SK-N-SH treated with all-trans-retinoic acid at 6 μM for 48 hours (cell line): ENCODE measurements at places on chromosomes 2 and 18.
A peak's percentile ranks its signal among the peaks of the same experiment; 100 is the strongest.

DNA sequence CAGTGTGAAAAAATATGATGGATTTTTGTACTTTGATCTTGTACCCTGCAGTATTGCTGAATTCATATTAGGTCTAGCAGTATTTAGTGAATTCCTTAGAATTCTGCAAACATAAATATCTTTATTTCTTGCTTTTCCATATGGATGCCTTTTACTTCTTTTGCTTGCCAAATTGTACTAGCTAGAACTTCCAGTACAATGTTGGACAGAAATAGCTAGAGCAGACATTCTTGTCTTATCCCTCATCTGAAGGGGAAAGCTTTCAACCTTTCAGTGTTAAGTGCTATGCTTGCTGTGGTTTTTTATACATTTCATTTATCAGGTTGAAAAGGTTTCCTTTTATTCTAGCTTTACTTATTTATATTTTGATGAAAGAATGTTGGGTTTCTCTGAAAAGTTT, 1321.9 kb upstream of the CHAC2 start:
- ATAC-seq = no peak

DNA sequence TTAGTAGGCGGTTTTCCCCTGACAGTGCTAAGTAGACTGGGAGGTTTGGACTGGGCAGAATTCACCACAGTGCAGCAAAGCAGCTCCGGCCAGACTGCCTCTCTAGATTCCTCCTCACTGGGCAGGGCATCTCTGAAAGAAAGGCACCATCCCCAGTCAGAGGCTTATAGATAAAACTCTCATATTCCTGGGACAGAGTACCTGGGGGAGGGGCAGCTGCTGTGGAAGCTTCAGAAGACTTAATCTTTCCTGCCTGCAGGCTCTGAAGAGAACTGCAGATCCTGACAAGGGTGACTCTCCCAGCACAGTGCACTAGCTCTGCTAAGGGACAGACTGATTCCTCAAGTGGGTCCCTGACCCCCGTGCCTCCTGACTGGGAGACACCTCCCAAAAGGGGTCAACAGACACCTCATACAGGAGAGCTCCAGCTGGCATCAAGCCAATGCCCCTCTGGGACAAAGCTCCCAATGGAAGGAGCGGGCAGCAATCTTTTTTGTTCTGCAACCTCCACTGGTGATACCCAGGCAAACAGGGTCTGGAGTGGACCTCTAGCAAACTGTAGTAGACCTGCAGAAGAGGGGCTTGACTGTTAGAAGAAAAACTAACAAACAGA, 266.8 kb upstream of the CRIM1 start:
- ATAC-seq = no peak

DNA sequence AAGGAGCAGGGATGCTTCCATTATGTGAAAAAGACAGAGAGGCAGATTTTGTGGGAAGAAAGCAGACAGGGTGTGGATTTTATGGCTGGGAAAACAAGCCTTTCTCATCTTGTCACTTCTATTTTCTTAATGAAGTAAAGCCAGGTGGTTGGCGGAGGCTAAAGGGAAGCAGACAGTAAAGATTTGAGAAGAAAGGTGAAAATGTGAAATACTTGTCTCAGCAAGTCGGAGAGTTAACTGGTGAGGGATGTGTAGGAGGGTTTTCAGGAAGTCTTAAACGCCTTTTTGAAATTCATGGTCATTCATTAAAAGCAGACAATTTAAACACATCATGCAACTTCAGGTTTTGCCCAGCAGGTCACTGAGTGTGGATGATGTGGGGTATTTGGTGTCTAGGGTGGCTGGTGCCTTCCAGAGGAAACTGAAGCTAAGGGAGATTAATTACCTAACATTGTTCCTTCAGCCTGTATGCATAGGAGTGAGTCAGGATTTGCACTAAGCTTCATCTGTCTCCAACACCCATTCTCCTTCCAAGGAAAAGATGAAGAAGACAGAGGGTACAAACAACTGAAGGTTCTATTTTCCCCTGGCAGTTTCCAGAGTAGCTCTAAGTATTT, 20.7 kb downstream of the SLC14A2 start:
- no peak for ATAC-seq

- no peak for ATAC-seq
Observed at GRCh38 chr2:62604336-62604735, 98.3 kb upstream of the TMEM17 start.

- peak; percentile 46; the same call in 2 of the 3 replicates for ATAC-seq
Observed at GRCh38 chr18:32126538-32126937, 34.9 kb downstream of the RNF138 start.

DNA sequence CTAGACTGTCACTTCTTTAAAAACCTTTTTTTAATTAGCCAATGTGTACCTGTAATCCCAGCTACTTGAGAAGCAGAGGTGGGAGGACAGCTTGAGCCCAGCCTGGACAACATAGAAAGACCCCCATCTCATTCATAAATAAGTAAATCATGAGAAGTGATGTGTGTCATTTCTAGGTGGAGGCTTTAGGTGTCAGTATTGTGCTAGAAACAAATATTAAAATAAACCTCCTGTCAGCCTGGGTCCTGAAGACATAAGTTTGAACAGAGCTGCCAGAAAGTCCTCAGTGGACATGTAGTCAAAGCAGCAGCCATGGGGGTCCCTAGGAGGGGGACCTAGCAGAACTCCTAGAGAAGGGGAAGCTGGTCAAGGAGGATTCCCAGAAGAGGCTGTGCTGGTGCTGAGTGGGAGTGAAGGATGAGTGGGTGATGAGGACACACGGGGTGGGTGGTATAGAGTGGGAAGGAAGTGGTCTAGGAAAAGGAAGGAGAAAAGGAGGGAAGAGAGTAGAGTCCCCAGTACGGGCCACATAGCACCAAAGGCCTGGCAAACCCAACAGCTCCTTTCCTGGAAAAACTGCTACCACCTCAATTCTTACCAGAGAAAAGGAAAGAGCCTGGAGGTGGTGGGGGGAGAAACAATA, 316.6 kb upstream of the NCKAP5 start:
- ATAC-seq = no peak

- no peak for ATAC-seq
Observed at GRCh38 chr2:104050656-104051242, 803.2 kb upstream of the POU3F3 start.

DNA sequence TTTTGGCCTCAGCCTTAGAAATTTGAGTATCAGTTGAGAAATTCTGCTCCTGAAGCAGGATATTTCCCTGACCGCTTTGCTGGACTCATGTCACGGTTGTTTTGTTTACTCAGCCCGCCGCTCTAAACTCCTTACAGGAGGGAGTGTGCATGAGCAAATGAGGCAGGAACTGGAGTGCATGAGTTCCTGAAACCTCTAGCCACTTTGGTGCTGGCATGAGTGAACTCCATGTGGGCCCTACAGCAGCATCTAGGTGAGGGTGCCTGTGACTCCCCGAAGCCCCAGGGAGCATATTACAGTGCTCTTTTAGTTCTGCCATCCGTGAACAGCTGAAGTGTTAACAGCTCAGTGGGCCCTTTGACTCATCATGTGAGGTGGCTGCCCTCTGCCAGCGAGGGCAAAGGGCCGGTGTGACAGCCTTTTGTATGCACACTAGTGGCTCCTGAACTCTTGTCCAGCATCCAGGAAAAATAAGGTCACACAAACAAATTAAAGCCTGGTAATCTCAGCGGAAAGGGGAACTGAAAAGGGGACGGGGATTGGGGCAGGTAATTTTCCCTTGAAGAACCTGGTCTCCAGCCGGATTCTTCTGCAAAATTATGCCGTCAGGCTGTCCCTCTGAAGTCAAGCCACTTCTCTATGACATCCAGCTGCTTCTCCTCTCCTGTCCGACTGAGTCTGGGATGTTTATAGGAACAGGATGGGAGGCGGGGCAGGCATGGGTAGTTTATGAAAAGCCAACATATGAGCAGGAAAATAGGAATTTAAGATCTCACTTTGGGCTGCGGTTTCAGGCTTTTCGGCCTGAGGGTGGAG, 1668.7 kb downstream of the SUCLG1 start:
- no peak for ATAC-seq
